ENCODE measurements at places on chromosomes 6 and 20.

DNA sequence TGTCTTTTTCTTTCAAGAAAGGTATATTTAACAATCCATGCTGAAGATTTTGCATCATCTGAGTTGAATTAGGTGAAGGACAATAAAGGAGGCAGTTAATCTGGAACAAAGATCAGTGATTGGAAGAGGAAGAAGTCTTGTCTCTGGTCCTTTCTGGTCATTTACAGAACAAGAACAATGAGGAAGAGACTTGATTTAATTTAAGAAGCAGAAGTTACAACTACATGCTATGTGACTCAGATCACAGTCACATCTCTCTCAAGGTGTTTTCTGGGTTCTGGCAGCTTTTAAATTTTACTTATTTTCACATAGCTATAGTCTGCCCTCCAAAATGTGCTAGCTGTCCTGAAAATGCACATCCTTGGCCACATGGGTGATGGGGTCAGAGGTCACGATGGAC lies 53.5 kb upstream of the DEK start:
- no peak for DNase-seq

- no peak for DNase-seq
Observed at GRCh38 chr6:85283436-85283835, 166.4 kb upstream of the NT5E start.

GRCh38 chr6:159201336-159201735 lies 32.1 kb downstream of the FNDC1 start:
- no peak for DNase-seq

- DNase-seq = no peak
Observed at GRCh38 chr6:114055763-114056162, 84.8 kb upstream of the HDAC2 start.

DNA sequence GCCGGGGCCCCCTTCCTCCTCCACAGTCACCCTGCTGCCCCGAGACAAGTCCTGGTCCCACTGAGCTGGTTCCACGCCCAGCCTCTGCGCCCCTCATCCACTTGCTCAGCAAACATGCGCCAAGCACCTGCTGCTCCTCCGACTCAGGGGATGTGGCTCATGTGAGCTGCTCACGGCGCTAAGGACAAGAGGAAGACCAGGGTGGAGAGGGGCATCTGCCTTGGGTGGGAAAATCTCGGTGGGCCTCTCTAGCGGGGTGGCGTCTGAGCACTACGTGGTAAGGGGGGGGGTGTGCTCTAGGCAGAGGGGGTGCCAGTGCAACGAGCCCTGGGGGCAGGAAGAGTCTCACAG lies 4.5 kb downstream of the LAMA5 start:
- DNase-seq = no peak

- DNase-seq = no peak
Observed at GRCh38 chr20:6812530-6812929, 45.0 kb downstream of the BMP2 start.

- peak; percentile 20 for DNase-seq
Observed at GRCh38 chr6:136873748-136874147, 48.4 kb upstream of the SLC35D3 start.

GRCh38 chr6:106773522-106773921 lies 144.1 kb downstream of the QRSL1 start:
- no peak for DNase-seq

- no peak for DNase-seq
Observed at GRCh38 chr20:1281279-1282057, 15.4 kb downstream of the SNPH start.
